ENCODE measurements at places on chromosomes 2 and 18.

DNA sequence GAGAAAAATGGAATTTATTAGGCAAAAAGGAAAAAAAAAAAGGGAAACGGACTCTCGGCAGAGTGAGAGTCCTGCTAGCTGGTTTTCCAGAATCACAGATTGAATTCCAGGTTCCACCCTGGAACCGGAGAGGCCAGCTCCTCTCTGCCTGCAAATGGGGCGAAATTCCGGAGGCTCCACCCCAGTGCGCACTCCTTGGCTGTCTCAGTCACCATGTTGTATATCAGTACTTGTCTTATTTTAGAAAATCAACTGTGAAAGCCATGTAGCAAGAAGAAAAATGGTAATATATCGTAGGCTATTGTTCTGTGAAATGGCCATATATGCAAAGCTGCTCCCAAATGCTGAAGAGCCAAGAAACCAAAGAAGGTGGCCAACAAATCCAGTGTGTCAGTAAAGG, 49.4 kb downstream of the CYBRD1 start:
- DNase-seq: no peak

- DNase-seq: peak; percentile 2
Measured at GRCh38 chr2:61763605-61764034, 90.2 kb downstream of the FAM161A start.

GRCh38 chr18:58601468-58602266, 27.2 kb downstream of the ALPK2 start:
- no peak for DNase-seq

- no peak for DNase-seq
Measured at GRCh38 chr2:191228861-191229260, 16.3 kb upstream of the MYO1B start.

DNA sequence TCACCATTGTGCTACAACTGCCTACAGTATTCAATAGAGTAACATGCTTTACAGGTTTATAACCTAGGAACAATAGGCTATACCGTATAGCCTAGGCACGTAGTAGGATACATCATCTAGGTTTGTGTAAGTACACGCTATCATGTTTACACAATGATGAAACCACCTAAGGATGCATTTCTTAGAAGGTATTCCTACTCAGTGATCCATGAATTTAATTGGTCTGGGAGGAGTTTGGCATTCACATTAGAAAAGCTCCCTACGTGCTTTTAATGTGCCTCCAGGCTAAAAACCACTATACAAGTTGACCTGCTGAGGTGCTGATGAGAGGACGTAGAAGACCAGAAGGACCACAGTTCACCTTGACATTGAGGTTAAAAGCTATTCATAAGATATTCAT, 154.5 kb upstream of the LRRTM1 start:
- DNase-seq: no peak

GRCh38 chr2:106701203-106702022, 184.6 kb downstream of the ST6GAL2 start:
- DNase-seq: no peak

GRCh38 chr2:1300284-1300683, 113.0 kb upstream of the TPO start:
- DNase-seq: no peak

GRCh38 chr2:36478332-36478738, 119.6 kb downstream of the FEZ2 start:
- DNase-seq: no peak

- no peak for DNase-seq
Measured at GRCh38 chr2:131004446-131005209, 88.6 kb downstream of the FAM168B start.

GRCh38 chr18:79420033-79420745, 24.5 kb downstream of the NFATC1 start:
- no peak for DNase-seq

DNA sequence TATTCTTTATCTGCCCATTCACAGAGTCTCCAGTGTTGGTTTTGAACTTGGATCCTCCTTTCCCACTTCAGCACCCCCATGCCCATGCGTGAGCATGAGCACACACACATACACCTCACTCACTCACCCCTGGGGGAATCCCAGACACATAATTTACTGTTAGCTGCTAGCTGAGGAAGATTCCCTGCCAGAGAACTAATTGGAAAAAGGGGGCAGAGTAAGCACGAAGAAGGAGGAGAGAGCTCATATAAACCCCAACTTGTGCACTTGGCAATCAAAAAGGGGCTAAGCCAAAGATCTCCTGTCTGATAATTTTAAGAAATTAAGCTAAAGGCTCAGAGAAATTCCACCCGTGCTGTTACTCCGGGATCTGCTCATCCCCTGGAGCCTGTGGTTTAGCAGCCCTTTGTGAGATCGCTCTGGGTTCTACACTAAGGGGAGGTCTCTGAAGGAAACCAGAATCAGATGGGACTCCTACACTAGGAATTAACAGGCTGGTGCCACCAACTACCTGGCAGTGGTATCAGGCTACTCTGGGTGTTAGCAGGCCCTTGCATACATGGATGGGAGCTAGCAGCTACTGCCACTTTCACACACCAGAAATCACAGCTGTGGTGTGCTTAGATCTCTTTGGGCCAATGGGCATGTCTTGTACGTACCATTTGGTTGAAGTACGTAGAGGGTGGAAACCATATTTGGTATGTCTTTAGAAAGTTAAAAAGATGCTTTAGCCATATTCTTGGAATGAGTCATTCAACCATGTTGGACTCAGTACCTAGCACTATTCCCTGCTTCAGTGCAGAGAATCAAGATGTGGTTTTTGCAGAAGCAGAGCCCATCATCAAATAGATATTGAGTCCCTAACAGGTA, 95.6 kb upstream of the SLC14A2 start:
- DNase-seq: no peak

GRCh38 chr2:177629357-177630024, 236.9 kb downstream of the AGPS start:
- no peak for DNase-seq

DNA sequence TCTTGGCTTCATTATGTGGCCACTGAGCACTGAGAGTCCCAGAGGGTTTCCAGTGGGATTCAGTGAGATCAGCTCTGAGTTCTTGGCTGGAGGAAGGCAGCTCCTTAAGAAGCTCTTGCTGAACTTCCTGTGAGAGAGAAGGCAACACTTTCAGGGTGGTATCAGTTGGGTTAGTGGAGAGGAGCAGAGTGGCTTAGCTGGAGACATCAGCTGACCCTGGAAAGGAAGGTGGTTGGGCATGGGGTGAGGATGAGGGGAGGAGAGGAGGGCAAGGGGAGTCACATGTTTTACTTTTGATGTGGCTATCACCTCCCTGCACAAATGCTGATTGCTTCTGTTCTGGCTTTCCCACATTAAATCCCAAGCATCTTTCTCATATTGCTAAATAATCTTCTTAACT, 95.1 kb downstream of the ACOXL start:
- DNase-seq: no peak

GRCh38 chr2:149422991-149423338, 92.6 kb downstream of the LYPD6 start:
- DNase-seq: no peak

DNA sequence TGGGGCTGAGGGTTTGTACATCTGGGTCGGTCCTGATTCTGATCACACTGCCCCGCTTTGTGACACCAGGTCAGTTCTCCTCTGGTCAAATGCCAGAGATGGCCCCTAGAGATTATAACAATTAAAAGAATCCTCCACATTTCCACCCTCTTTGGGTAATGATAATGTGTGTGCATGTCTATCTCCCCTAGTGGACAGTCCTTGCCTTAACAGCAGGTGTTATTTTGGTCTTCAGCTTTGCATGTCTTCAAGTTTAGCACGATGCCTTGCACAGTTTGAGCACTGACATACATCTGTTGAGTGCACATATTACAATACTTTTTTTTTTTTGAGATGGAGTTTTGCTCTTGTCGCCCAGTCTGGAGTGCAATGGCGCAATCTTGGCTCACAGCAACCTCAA, 25.7 kb upstream of the COX7A2L start:
- no peak for DNase-seq

DNA sequence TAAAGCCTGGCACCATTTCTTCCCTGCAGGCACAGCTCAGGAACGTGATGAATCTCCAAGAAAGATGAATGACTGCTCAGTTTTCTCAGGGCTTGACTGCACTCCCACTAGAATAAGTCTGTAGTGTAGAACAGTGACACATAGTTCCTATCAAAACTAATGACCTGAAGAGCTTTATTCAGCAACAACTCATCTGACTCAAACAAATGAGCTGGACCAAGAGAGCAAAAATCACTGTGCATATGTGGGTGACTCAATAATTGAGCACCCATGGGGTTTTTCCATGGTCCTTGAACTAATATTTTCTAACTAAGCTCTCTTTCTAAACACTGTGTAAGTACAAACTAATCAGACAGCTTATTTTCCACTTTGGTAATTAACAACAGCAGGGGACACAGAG, 61.1 kb upstream of the XDH start:
- DNase-seq: no peak

GRCh38 chr2:105977212-105977611, 216.9 kb downstream of the UXS1 start:
- no peak for DNase-seq

GRCh38 chr2:218996937-218997336, 3.7 kb upstream of the CRYBA2 start:
- DNase-seq: no peak

DNA sequence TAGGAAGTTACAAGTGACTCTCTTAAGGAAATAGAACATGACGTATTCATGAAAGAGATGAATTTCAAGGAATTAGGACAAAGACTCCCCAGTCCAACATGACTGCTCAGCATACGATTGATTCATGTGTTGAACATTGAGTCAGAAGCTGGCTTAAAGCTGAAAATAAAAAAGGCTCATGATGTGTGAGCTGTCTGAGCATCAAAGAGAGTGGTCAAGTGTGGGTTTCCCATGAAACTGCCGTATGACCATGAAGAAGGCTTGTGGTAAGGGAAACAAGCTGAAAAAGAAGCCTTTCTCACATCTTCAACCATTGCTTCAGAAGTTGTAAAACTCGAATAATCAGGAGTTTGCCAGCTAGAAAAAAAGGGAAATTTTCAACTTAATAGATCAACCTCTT, 201.9 kb upstream of the APCDD1 start:
- DNase-seq: no peak

DNA sequence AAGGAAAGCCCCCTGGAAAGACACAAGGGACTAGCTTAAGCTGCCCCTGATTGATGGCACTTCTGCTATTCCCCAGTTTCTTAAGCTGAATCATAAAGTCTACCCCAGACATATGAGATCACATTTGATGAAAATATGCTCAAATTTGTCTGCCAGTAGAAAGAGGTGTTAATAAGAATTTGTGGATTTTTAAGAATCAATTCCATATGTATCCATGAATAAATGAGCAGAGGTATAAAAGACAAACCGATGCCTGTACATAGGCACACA, 119.9 kb downstream of the CCBE1 start:
- DNase-seq: no peak

- DNase-seq: no peak
Measured at GRCh38 chr2:149572102-149572953, 15.2 kb downstream of the MMADHC start.

DNA sequence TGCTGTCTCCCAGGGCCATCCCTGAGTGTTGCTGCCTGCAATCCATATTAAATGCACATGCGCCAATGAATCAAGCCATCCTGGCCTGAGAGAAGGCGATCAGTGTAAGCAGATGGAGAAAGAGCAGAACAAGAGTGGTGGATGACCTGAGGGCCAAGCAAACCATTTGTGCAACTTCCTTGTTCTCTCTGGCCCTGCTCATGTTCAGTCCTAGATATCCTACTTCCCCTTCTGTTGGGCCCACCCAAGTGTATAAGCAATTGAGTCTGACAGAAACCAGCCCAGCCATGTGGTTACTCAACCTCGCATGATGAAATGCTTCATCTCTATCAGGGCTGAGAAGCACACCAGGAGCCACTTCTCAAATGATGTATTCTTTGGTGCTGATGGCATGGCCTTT, 383.1 kb upstream of the ID2 start:
- no peak for DNase-seq

DNA sequence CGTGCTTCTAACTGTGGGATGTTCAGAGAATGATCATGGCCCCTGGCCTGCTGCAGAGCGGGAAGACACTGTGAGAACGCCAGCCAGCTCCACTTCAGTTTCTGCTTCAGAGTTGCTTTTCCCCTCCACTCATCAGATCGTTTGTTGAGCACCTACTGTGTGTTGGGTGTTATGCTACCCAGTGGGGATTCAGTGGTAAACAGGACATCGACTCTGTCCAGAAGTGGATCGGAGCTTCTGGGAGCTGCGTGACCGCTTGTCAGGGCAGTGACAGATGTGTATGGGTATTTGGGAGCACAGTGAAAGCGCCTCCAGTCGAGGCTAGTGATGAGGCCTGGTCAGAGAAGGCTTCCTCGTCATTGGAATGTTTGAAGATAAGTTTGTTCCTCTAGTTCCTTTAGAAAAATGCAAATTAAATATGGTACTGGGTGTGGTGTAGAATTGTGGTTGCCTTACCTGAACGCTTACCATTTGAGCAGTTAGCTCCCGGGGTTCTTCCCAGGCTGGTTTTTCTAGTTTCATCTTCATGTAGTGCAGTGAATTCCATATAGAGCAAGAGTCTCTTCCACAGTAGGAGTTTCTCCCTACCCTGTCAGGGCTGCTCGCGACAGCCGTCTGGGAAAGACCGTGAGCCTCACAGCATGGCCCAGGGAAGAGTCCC, 2.8 kb downstream of the RAB12 start:
- no peak for DNase-seq

DNA sequence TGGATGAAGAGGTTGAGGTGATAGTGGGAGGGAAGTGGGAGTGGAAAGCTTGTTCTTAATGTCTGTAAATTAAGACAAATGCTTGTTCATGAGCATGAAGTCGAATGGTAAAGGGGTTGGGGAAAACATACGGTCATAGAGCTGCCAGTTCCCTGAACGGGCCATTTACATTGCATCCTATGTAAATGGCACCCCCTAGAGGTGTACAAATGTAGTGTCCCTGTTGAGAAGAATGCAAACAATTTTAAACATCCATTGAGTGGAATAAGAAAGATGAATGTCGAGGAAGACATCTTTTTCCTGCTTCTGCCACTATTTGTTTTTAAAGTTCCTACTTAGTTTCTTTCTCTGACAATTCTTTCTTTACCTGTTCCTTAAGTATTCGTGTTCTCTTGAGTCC, 155.7 kb downstream of the RDH14 start:
- no peak for DNase-seq

- DNase-seq: no peak
Measured at GRCh38 chr18:36101943-36102342, 27.2 kb downstream of the SLC39A6 start.

GRCh38 chr18:72768681-72769229, 99.0 kb downstream of the NETO1 start:
- DNase-seq: no peak

Data from GM18507 (cell line).